Natural killer cell treated with Interleukin-12 subunit alpha and Interleukin-12 subunit beta and Interleukin-15 and Interleukin-18, amount 100 ng/mL, for 72 hours (primary cell): ENCODE measurements at places on chromosomes 1 and 21.

DNA sequence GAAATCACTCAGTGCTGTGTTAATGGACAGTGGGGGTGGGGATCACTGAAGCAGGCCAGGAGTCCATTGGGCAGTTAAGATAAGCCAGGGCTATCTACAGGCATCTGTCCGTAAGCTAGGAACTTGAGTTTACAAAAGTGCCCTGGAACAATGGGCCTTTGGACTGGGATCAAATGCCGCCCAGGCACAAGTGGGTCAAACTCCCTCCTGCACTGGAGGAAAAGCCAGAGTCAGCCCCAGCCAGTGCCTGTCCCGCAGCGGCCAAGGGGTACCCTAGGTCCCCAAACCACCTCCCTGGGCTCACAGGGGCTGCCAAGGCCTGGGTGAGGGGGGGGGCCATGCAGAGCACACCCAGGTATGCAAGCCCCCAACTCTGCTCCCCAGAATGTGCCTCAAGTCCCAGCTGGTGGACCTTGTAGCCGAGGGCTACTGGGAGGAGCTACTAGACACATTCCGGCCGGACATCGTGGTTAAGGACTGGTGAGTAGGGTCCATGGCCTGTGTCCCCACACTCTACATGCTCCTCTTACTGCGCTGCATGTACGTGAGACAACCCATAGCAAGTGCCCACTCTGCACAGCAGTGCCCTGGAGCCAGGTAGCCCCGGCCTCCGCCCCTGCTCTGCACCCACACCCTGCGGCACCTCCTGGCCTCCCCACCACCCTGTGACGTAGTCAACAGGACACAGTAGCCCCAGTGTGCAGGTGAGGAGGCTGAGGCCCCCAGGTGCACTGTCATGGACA, 7.7 kb downstream of the FBXO6 start:
- DNase-seq: no peak

- DNase-seq: no peak
Observed at GRCh38 chr1:118188411-118188810, 3.4 kb upstream of the SPAG17 start.

DNA sequence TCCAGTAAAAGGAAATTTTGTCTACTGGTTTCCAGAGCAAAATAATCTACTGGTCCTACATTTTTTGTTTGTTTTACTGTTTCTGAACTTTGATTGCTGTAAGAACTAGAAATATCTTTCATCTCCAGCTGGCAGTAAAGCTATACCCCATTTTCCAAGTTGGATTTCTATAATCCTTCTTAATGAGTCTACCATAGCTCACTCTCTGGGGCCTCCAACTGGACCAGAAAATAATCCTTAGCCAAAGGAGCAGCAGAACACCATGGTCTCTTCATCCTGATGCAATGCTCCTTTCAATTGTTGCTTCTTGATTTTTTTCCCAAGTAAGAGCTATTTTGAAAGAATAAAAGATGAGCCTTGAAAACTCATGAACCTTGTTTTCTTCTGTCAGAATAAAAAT, 110.0 kb upstream of the COL11A1 start:
- DNase-seq: no peak

- DNase-seq: no peak
Observed at GRCh38 chr21:45698493-45699184, 55.1 kb downstream of the PCBP3 start.

GRCh38 chr1:105686874-105687690, 1369.4 kb upstream of the PRMT6 start:
- DNase-seq: no peak
